ENCODE measurements at places on chromosomes 4 and X.
A peak's percentile ranks its signal among the peaks of the same experiment; 100 is the strongest.

DNA sequence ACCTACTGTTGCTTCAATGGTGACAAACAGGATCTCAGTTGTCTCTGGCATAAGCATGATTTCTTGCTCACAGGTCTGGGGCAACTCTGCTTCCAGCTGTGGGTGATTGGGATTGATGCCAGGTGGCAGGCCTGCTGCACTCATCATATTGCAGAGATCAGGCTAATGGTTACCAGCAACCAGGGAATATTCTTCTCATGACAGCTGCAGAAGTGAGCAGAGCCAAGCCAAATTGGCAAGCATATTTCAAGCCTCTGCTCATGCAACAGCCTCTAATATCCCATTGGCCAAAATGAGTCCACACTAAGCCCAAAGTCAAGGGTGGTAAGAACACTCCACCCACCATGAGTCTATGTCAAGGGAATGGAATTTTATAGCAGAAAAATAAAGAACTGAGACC, 26.7 kb upstream of the TBC1D19 start:
- DNase-seq = no peak

- DNase-seq = no peak
Observed at GRCh38 chr4:153220682-153221395, 16.6 kb downstream of the TRIM2 start.

GRCh38 chr4:155543126-155543765, 123.4 kb upstream of the GUCY1A1 start:
- DNase-seq = no peak

DNA sequence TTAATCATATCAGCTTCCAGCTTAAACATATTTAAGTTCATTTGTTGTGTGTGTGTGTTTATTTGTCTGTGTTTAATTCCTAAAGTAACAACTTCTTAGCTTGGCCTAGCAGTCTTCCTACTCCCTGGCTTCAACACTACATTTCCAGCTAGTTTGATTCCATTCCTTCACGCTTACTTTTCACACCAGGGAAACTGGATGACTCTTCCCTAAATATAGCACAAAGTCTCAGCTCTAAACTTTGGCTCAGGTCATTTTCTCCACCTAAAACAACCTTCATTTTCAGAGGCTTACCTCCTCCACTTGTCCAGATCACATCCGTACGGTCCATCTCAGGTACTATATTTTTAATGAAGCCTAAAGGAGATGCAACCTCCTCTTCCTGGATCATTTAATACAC, 94.4 kb downstream of the KCTD8 start:
- no peak for DNase-seq

GRCh38 chrX:69287095-69287494, 121.8 kb upstream of the PJA1 start:
- no peak for DNase-seq

DNA sequence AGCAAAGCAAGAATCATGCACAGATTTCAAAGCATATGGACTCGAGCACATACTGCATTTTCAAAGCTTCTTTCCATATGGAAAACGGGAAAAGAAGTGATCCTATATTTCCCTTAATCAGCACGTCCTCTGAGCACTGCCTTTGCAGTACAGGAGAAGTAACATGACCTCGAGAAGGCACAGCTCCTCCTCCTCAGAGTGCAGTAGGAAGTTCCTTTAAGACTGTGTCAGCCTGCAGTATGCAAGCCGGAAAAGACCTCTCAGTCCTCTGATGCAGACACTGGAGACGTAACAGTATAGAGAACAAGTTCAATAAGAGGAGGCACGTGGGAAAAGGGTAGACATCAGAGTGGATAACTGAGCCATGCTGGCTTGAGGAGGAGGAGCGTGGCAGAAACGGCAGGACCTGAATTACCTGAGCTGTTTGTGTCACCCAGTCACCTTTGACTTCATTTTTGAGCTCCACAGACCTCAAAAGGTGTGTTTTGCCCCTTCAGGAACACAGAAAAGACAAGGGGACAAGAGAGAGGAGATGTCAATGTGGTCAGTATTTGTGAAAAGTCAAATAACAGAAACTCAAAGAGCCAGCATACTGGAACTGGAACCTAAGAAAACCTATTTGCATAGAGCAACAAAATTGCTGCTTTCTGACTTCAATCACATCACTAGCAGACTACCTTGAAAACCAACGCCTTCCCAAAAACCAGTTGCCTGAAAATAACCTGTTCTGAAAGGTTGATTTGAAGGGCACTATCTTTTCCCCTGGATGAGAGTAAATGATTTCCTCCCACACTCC, 20.8 kb downstream of the IRF2 start:
- no peak for DNase-seq

- DNase-seq = no peak
Observed at GRCh38 chrX:155968791-155969190, 28.7 kb upstream of the IL9R start.

DNA sequence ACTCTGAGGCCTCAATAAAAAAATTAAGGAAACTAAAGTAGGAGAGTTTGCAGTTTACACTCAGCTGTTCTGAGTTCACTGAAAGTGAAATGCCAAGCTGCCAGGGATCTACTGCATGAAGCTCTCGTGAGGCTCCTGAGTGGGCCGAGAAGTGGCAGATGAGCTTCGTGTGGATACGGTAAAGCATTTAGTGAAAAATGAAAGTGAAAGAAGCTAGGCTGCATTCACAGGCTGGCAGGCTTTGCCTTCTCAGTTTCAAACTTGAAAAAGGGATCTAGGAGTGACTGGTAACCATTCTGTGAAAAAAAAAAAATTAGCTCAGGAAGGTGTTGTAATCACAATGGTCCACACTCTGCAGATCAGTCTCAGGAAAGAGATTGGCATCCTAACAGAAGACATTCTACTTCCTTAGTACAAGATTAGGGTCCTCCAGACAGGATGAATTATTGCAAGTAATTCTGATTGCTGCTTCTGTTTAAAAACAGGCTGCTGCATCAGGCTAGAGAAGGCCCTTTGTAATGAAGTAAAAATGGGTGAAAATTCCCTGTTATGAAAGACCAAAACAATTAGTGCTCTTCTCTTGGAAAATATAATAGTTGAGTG, 679.9 kb downstream of the RPA4 start:
- peak; percentile 57 for DNase-seq

DNA sequence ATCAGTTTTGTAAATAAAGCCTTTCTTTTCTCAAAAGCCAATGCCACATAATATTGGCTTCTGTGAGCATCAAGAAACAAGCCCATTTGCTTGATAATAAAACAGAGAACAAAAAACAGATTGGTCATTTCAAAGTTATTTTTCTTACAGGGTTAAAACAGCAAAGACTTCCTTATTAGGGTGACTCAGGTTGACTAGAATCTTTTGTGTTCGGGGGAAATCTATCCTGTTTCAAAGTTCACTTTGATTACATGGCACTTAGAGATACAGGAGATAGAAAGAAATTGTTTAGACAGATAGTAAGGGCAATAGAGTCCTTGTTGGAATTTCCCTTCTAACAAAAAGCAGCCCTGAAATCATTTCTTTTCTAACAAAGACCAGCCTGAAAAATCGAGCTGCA, 170.0 kb upstream of the GLRA2 start:
- DNase-seq = no peak

DNA sequence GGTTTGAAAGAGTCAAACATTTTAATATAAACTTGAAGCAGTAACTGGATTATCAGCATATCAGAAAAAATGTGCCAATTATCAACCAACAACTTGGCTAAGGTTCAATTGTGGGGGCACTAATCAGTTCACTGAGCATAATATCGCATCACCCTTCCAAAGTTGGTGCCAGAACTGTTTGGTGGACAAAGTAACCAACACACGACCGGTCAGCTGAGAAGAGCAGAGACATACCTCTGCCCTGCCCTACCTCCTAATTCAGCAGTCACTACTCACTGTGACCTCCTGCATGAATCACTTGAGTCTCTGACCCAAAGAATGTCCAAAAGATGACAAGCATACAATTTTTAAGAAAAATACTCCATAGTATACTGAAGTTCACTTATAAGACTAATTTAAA, 53.2 kb downstream of the TSPAN5 start:
- no peak for DNase-seq

- no peak for DNase-seq
Observed at GRCh38 chrX:23884427-23885024, 23.2 kb downstream of the APOO start.

- no peak for DNase-seq
Observed at GRCh38 chrX:26032111-26032912, 105.8 kb upstream of the MAGEB18 start.

DNA sequence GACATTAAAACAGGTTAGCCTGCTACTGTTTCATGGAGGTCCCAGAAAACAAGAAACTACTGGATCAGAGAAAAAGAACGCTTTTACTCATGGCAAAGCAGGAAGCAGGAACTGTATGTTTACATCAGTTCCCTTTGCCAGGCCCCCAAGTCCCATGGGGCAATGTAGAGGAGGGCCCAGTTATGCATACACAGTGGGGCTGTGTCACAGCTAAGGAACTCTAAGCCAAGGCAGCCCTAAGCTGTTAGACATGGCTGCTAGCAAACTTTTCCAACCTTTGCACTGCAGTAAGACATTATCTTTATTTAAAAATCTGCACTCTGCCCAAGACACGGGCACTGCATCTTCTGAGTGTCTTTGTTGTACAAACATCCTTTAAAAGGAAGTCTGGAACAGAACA, 975.8 kb downstream of the C4orf33 start:
- no peak for DNase-seq

DNA sequence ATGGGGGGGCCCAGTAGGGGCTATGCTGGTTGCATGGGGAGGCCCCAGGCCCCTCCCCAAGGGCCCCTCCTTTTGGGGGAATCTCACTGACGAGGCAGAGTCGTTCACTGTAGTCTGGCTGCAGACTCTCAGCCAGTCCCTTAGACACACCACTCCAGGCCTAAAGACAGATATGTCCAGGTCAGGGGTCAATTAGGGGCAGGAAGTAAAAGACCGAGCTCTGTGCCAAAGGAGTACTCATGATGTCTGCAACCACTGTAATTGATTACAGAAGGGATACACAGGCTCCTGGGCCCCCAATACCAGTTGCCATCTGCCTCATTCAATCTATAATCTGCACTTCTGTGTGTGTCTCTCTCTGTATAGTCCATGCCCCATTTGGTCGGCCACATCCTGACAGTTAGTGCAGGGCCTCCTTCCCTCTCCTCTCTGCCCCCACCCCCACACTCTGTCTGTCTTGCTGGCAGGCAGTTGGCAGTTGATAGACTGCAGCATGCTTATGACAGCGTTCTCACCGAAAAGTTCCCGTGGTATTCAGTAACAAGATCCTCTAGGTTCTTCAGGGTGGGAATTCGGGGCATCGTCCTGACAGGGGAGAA, 1.3 kb upstream of the CXorf65 start:
- DNase-seq = no peak

DNA sequence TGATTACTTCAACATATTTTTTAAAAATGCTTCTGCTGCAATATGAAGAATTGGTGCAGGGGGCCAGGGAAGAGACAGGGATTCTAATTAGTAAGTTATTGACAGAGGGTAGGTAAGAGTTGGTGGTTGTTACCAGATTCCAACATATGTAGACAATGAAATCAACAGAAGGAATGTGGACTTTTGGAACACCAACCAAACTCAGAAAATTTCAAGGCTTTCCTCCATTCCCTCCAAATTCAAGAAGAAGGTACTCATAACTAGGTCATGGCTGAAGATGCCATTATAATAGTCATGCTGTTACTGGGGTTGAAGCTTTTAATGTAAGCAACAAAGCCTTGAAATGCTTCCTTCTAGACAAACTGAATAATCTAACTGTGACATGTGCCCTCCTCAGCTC, 22.9 kb upstream of the CXCL13 start:
- no peak for DNase-seq

GRCh38 chrX:41081821-41082220, 3.4 kb upstream of the USP9X start:
- no peak for DNase-seq

GRCh38 chr4:8300832-8301231, 31.3 kb downstream of the HTRA3 start:
- DNase-seq = no peak

DNA sequence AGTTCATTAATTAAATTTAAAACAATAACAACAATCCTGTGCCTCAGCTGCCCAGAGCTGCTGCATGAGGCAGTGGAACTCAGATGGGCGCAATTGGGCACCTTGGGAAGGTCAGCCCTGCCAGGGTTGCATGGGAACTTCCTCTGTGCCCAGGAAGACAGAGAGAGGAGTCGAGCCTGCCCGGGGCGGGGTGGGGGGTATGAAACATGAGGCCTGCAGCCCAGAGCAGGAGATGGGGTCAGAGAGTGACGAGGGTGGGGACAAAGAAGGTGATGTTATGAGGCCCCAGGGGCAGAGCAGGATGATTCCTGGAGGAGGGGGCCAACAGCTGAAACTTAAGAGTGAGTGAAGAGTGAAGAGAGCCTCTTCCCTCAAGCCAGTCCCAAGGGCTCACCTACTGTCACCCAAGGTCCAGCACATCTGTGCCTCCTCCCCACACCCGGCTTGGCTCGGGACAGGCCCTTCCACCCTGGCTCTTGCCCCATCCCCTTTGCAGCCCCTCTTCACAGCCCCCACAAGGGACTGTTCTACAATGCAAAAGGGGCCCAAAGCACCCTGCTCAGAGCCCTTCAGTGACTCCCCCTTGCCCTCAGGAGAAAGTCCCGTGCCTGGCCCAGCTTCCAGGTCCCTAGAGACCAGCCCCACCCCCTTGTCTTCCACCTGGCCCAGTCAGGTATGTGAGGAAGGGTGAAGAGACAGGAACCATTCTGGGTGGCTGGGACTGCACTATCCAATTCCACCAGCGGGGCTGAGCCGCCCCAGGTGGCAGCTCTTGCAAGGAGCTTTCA, 31.4 kb downstream of the HMX1 start:
- DNase-seq = no peak

DNA sequence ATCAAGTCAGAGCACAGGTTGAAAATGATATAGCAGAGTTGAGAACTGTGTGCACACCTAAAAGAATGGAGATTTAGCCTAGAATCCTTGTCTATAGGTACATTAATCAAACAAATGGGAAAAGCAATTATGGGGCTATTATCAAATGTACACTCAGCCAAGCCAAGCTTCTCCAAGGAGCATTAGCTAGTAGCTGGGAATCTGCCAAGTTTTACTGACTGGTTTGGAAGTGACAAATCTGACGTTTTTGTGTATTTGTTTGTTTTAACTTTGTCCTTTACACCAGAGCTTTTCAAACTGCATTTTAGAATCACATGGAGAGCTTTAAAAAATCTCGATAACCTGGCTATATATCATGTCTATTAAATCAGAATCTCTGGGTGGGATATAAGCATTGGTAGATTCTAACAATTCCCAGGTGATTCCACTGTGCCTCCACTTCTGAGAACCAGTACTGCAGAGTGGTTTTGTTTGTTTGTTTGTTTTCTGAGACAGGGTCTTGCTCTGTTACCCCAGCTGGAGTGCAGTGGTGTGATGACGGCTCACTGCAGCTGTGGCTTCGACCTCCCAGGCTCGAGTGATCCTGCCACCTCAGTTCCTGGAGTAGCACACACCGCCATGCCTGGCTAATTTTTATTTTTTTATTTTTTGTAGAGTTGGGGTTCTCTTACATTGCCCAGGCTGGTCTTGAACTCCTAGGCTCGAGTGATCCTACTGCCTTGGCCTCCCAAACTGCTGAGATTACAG, 279.8 kb downstream of the UNC5C start:
- DNase-seq = no peak

- no peak for DNase-seq
Observed at GRCh38 chrX:20128670-20129069, 12.0 kb upstream of the MAP7D2 start.
